ENCODE measurements at places on chromosomes 6 and 20. TPM values are rescaled to one million over a fixed set of nuclear protein-coding genes. Genes with fewer than 3 reads are reported as not detected.
A peak's percentile ranks its signal among the peaks of the same experiment; 100 is the strongest.

DNA sequence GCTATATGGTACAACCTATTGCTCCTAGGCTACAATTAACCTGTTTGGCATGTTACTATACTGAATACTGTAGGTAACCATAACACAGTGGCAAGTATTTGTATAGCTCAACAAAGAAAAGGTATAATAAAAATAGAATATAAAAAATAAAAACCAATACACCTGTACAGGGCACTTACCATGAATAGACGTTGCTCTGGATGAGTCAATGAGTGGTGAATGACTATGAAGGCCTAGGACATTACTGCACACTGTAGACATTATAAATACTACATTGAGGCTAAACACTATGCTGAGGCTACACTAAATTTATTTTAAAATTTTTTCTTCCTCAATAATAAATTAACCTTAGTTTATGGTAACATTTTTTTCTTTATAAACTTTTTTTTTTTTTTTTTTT is 18.6 kb downstream of the ELOVL5 start:
- no peak for DNase-seq

DNA sequence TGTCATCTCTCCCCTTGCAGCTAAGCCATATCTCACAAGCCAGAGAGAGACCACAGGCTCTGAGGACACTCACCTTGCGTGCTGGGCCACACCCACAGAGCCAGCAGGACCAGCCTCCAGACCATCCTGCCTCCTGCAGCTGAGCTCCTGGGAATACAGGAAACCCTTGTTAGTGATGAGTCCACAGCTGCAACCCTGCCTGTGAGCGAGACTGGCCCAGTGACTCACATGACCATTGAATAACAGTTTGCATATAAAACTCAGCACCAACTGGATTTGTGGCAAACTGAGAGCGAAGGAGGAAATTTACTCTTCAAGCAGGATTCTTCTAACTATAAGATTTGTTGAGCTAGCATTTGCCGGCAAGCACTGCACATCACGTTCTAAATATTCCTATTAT is 3.0 kb downstream of the THBS2 start:
- DNase-seq, result peak; percentile 71

The GPSM3 gene
- 0.71 TPM for total RNA-seq

The CLPSL1 gene
- not detected for total RNA-seq

DNA sequence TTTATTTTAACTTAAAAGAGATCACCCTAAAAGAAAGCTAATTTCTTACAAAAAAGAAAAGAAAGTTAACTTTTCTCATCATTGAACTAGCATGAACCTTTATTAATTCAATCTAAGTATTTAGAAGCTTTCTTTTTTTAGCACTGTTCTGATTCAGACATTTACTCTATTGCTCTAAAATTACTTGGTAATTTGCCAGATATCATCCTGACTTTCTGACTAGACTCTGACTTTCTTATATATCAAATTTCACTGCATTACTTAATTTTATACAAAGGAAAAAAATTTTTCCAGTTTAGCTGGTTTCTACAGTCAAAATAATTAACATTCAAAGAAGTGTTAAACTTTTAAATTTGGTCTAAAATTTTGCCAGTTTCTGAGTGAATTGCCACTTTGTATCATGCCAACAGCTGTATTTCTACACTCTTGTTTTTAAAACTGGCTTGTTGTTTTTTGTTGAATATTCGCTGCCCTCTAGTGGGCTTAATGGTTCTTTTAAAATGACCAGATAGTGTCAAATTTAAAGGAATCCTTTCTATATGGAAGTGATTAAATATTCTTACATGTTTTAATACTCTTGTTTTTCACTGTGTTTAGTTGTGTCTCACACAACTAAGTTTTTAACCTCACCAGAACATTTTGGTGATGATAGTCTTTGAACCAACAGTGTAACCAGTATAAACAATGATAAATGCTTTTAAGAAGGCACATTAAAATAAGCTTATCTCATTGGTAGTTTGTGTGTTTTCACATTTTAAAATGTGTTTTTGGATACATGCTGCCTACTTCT is 102.0 kb downstream of the POPDC3 start:
- peak; percentile 69 for DNase-seq

DNA sequence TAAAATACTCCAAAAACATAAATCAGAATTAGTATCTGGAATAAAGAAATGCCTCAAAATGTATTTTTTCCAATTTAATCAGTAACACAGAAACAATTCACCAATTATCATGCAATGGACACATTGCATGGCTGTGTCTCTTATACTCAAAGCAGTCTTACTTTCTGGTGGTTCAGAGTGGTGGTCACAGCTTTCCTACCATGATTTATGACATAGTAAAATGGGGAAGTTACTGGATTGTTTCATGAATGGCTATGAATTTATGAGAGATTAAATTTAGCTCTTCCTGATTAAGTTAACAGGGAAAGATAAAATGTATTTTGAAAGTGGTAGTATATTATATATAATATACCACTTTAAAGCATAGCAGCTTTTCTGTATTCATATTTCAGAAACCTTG is 331.5 kb upstream of the MAP3K7 start:
- DNase-seq, result no peak
